ENCODE measurements at places on chromosomes 1 and 21.

DNA sequence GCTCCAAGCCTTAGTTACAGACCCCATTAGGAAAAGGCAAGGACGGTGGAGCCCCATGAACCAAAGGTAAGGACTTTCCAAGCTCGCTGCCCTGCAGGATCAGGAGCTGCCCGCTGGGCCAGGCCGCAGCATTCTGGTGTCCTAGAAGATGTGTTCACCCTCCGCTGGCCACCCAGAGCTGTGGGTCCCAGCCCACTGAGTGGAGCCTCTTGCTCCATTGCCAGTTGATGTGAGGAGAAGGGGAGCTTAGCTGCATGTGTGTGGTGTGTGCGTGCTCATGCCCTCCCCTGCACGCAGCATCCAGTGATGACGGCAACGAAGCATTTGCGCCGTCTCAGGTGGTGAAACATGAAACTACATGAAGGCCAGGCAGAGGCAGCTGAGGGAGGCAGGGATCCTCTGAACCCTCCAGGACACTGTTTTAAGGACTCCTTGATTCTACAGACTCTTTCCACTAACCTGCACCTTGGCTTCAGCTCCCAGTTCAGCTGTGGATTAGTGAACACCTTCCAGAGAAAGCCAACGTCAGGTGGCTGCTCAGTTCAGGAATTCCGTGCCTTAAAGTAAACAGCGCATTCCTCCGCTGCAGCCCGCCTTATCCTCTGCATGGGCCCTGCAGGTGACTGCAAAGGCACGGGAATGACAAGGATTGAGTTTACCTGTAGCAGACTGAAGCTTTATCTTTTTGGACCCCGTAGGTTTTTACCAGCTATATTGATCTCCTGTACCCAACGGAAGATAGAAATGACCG lies 48.7 kb downstream of the SMYD2 start:
- no peak for DNase-seq

- no peak for DNase-seq
Observed at GRCh38 chr1:14945132-14946010, 208.2 kb upstream of the TMEM51 start.

GRCh38 chr1:154614247-154614646 lies 6.3 kb upstream of the ADAR start:
- no peak for DNase-seq

DNA sequence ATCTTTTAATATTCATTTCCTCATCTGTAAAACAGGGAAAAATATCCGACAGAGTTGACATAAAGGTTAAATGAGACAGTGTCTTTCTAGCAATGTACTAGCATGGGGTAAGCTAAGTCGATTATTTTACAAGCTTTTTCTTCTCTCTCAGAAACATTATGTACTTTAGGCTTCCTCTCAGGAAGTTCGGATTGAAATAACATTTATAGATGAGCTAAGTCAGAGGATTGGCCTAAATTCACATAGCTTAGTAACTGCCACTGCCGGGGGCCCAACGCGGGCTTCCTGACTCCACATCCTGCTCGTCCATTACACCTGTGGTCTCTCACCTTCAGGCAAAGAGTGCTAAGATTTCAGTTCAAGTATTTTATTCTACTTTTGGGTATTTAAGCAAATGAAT lies 462.3 kb upstream of the NFIA start:
- DNase-seq, result no peak

DNA sequence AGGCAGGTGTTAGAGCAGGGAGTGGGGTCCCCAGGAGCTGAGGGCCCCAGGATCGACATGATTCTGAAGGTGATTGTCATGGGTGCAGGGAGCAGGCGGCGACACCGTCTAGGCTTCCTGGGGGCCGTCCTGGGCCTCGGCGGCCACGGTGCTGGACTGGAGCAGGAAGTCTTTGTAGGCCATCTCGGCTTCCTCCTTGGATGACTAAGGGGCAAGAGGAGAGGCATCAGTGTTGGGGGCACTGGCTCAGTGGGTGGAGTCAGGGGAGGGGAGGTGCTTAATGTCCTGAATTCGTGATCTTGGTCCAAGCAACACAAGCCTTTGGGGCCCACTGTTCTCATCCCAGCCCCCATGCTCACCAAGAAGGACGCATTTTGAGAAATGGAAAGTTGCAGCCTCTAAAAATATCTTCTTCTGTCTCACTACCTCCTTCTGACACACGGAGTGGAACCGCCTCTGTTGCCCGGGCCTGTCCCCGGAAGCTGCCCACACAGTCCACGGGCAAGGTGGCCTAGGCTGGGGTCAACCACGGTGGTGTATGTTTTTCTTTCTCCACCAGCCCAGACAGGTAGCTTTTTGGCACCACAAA lies 8.6 kb upstream of the FCMR start:
- DNase-seq, result no peak

- DNase-seq, result no peak
Observed at GRCh38 chr1:56508523-56508983, 70.8 kb downstream of the PLPP3 start.

DNA sequence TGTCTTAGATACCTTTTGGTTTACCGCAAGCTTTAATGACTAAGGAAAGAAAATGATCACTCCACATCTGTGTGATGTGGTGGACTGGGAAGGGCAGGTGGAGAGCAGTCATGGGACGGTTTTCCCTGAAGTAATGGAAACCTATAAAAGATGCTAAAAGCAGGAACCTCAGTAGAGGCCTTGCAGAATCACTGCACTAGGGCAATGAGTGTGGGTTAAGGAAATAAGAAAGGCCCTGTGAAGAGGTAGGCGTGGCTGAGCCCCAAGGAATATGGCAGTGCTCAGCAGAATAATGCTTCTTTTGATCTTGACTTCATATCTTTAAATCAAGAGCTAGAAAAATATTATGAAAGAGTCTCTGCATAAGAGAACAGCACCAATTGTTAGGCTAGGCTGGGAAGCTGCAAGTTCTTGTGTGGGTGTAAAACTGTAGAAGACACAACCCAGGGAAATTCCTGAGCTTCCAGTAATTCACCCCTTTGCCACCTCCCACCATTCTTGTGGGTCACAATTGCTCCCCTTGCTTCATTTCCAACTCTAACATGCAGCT lies 49.9 kb downstream of the CLCA4 start:
- no peak for DNase-seq

- DNase-seq, result no peak
Observed at GRCh38 chr1:76562292-76562691, 305.0 kb upstream of the ST6GALNAC5 start.

- DNase-seq, result no peak
Observed at GRCh38 chr1:77594366-77595112, 87.9 kb downstream of the ZZZ3 start.

DNA sequence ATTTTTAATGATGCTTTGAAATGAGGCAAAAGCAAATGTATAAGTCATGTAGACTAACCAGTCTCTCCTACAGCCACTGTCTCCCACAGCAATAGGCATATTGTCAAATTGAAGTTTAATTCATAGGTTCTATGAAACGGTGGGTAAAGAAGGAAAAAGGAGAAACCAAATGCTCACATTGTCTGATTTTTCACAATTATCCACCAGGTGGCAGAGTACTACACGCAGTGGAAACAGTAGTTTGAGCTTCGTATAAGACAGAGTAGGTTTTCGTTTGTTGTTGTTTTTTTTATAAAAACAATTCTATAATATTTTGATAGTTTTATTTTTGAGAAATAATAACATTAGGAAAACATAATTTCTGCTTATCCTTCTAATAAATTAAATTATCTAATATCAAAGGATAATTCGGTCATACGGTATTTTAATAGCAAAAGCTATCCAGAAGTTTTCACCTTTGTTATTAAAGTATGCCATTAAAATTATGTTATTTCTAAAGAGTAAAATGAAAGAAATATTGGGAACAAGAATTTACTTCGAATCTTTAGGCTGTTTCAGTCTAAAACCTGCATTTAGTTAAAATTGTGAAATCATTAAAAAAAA lies 39.1 kb downstream of the TYW3 start:
- peak; percentile 21 for DNase-seq

DNA sequence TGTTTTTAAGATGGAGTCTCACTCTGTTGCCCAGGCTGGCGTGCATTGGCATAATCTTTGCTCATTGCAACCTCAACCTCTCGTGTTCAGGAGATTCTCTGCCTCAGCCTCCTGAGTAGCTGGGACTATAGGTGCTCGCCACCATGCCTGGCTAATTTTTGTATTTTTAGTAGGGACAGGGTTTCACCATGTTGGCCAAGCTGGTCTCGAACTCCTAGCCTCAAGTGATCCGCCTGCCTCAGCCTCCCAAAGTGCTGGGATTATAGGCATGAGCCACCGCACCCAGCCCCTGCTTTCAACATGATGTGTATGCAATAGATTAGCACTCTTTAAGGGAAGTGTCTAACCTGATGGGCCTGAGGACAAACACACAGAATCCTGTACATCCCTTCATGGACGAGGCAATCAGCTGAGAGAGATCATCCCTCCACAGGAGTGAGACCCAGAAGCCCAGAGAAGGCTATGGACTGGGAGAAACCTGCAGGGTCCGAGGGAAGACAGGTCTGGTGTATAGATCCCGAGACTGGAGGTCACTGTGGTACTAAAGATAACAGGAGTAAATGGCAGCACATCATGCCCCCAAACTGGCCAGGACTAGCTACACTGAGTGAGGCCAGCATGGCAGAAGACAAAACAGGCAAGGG lies 5.6 kb upstream of the DEGS1 start:
- DNase-seq, result no peak

GRCh38 chr1:145747398-145748247 lies 28.3 kb downstream of the CD160 start:
- DNase-seq, result no peak

DNA sequence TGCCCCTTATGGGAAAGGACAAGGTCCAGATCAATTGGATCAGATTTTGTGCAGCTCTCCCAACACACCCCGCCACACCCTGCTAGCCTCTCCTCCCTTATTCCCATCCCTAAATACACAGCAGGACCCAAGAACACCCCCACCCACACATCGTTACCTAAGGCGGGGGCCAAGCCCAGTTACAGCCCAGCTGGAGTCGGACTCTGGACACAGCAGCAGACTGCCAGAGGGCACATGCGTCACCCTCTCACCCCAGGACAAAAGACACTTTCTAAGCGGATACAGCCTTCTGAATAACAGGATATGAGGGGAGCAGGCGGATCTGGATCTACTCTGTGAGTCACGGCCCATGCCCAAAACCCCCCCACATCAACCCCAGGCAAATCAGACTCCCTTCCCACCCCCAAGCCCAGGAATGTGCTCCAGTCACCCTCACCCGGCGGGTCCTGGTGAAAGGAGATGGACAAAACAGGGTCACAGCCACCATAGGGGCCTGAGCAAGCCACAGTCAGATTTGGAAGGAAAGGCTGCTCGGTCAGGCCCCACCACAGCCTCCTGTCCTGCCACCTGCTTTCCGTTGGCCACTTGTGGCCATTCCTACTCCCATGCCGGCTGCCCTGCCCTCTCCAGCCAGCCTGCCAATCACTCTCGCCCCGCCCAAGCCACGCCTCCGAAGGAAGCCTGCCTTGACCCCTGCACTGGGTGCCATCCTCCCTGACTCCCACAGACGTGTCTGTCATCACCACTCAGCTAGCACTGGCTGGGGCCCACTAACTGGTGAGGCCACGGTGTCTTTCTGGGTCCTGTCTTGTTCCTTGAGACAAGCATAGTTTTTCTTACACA lies 4.0 kb downstream of the S100A16 start:
- DNase-seq, result no peak

- DNase-seq, result no peak
Observed at GRCh38 chr1:15985611-15986297, 9.9 kb upstream of the ZBTB17 start.

GRCh38 chr1:29912425-29912824 lies 676.1 kb downstream of the PTPRU start:
- no peak for DNase-seq

DNA sequence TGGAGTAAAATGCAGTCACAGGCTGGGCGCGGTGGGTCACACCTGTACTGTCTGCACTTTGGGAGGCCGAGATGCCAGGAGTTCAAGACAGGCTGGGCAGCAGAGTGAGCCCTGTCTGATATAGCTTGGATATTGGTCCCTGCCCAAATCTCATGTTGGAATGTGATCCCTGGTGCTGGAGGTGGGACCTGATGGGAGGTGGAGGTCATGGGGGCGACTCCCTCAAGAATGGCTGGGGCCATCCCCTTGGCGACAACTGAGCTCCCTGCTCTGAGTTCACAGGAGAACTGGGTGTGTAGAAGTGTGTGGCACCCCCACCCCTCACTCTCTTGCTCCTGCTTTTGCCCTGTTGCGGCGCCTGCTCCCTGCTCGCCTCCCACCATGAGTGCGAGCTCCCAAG lies 11.5 kb upstream of the PDXK start:
- no peak for DNase-seq

DNA sequence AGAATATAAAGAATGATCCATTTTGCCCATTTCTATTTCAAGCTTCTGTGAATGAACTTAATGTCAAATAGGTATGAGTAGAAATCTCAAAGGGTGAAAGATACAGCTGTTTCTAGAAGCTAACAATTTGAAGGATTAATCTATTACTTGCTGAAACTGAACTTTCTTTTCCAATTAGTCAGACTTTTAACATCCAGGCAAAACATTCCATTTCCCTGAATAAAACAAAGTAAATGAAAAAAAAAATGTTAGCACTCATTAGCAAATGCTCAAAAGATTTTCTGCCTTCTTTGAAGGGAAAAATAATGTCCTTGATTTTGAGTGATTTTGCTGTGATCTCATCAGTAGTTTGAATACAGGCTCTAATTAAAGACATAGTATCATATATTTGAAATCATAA lies 447.6 kb upstream of the PRMT6 start:
- DNase-seq, result no peak

GRCh38 chr21:41387042-41387819 lies 25.4 kb downstream of the MX2 start:
- no peak for DNase-seq

GRCh38 chr1:205456383-205456867 lies 580 bp upstream of the BLACAT1 start:
- DNase-seq, result no peak

DNA sequence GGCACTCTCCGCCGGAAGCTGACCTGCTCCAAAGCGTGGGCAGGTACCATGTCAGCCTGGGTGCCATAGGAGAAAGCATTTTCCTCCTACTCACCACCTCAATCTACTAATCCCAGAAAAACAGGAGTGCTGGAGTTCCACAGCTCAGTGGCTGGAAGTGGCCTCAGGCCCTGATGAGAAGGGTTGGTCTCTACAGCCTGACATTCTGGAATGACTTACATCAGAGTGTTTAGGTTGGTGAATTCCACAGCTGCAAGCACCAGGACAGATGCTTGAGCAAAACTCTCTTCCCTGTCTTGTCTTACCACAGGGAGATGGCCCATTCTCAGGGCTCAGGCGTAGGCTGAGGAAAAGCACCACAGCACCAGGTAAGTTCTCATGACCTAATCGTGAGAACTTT lies 5.5 kb downstream of the SEC16B start:
- no peak for DNase-seq

DNA sequence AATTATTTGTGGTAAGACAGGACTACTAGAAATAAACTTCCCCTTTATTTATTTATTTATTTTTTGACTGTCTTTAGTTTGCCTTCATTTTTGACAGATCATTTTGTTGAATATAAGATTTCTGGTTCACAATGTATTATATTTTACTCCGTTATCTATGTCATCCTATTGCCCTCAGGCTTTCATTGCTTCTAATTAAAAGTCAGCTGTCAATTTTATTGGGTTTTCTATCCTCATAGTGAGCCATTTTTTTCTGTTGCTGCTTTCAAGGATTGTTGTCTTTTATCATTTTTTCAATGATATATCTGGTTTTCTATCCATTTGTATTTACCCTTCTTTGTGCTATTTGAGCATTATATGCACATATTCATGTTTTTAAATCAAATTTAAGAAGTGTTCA lies 866.2 kb downstream of the LRRIQ3 start:
- DNase-seq, result no peak

- no peak for DNase-seq
Observed at GRCh38 chr1:37739222-37739621, 25.7 kb downstream of the EPHA10 start.

All from NCI-H1436 treated with DMSO at 0.1 percent for 48 hours (cell line).